Transverse colon (tissue), 4 donors: ENCODE measurements at places on chromosomes 6 and 20.
A peak's percentile ranks its signal among the peaks of the same experiment; 100 is the strongest.

DNA sequence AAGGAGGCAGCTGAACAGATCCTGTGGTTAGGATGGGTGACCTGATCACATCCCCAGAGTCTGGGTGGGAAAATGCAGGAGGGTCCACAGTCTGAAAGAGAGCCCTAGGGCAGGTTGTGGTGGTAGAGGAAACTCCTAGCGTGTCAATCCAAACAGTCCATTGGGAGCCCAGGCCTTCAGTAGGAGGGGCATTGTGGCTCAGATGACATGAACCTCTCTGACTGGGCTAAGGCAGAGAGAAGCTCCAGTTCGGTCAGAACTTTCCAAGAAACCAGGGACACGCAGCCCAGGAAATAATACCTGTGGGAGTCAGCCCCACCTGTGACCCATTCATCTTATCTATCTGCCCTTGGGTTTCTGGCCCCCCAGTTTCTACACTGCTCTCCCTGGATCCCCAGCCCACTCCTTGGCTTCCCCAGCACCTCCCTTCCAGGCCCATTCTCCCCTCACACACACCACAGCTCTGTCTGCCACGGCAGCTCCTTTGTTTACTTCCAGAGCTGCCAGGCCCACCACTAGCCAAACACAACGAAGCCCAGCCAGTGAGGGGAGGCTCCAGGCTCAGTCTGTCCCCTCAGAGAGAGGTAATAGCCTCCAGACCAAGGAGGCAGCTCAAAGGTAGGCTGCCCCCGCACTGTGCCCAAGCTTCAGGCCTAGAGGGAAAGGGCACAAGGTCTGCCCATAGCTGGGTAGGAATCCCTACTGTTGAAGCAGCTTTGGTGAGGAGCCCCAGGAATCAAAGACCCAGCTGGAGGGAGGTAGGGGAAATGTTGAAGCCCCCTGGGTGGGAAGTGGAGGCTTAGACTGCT is 6.2 kb downstream of the GDF5 start:
- DNase-seq, result no peak

DNA sequence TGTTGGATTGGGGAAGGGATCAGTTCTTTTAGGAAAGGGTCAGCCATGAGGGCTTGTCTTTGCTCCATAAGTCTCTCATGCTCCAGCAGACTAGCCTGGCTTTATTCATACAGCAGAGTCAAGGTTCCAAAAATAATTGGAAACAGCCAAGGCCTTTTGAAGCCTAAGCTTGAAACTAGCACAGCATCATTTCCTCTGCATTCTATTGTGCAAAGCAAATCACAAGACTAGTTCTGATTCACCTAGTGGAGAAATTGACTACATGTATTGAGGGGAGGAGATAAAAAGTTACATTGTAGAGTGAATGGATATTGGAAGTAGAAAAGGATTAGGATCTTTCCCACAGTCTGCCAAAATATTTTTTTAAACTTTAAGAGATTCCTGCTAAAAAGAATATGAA is 159.3 kb upstream of the PLCB4 start:
- DNase-seq, result no peak

DNA sequence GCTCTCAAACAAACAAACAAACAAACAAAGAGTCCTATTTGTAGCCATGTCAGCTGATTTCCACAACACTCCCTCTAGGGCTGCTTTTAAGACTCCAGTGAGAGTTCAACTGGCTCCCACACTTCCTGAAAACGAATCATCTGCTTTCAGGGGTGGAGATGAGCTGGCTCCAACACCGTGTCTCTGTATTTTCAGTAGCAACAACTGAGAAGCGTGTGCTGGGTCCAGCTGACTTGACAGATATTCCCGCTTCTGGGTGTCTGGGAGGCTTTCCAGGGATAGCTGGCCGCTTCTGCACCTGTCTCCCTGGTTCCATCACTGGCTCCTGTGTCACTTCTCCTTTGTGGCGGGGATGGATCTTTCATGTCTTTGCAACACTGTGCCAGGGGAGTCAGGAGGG is 272.5 kb upstream of the SOX4 start:
- DNase-seq, result no peak

- DNase-seq, result no peak
Observed at GRCh38 chr6:64085126-64085525, 449.5 kb downstream of the PHF3 start.

DNA sequence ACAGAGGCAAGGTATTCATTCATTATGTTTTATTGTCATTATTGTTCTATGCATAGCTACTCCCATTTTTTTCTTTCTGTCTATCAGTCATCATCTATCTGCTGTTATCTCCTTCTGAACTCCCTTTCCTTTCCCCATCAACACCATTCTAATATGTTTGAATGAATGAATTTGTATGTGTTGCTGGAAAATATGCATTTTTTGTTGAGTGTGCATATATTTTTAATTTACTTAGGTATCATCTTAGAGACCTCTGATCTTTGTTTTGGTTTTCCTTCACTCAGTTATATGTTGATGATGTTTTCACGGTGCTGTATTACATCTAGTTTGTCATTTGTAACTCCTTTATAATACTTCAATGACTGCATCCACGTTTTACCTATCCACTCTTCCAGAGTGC is 12.1 kb upstream of the PRL start:
- DNase-seq, result no peak

- DNase-seq, result no peak
Observed at GRCh38 chr6:16982807-16983206, 119.0 kb upstream of the STMND1 start.

- no peak for DNase-seq
Observed at GRCh38 chr6:138896104-138896756, 91.8 kb downstream of the REPS1 start.

- DNase-seq, result no peak
Observed at GRCh38 chr6:80366051-80366450, 259.6 kb downstream of the BCKDHB start.

- DNase-seq, result peak; percentile 89
Observed at GRCh38 chr6:13445005-13445743, 42.2 kb downstream of the GFOD1 start.

- DNase-seq, result no peak
Observed at GRCh38 chr6:21942897-21943296, 349.3 kb downstream of the SOX4 start.

DNA sequence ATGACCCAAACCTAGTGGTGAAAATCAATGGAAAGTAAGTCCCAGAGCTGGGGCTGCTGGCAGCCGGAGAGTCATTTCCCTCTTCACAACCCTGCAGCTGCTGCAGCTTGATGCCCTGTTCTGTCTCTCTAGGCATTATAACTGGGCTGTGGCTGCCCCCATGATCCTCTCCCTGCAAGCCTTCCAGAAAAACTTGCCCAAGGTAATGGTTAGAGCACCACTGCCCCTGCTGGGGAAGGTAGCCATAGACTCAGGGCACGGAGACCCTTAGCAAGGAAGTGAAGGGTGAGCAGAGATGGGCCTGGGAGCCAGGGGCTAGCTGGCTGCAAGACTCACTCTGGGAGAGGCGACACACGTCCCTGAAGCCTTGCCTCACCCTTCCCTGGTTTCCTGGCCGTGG is 12.0 kb downstream of the LPIN3 start:
- no peak for DNase-seq

DNA sequence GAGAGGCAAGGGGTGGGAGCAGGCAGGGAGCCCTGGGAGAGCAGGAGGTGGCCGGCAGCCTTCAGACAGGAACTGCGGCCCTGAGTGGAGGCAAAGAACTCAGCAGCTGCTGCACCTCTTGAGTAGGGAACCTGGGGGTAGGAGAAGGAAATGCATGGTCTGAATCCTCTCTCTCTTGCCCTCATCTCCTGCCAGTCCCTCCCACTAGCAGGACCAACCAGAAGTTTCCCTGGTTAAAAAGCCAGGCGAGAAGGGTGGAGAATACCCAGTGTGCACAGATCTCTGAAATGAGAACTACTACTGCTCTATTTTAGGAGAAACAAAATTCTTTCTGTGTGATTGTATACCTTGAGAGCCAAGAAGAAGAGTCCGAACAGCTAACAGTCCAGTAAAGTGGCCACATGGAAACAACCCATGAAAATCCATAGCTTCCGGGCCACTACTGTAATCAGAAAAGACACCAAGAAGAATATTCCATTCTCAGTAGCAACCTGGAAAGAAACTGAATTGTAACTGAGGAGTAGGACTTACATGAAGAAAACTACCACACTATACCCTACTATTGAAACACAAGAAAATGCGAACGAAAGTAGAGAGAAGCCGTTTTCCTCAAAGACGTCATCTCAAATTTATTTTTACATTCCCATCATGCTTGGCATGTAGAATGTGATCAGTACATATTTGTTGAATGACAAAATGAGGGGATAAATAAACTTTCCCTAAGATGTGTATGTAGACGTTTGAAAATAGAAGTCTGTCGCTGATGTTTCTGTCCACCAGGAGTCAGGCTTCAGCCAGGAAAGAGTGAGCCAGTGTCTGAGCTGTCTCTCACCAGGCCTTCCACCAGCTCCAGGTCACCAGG is 25.6 kb downstream of the WRNIP1 start:
- DNase-seq, result peak; percentile 77

GRCh38 chr6:112906726-112907125 is 559.6 kb downstream of the RFPL4B start:
- DNase-seq, result no peak

DNA sequence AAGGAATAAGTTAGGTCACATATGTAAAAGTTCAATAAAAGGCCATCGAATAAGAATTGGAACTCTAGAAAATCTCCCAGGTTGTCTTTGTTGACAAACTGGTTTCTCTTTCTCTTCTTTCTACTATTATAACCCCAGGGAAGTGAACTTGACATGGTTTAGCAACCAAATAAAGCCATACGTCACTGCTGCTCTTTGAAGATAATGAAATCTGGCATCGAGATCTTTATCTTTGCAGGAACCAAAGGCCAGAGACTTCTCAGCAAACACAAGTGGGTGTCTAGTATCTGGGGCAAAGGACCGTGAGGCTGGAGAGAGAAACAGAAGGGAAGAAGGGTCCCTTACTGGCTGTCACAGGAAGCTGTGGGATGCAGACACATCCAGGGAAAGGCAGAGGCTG is 286.7 kb upstream of the CDYL start:
- DNase-seq, result no peak

GRCh38 chr20:62553838-62554161 is 78.0 kb upstream of the GATA5 start:
- no peak for DNase-seq

GRCh38 chr6:44043479-44044153 is 83.6 kb downstream of the MRPL14 start:
- no peak for DNase-seq

- no peak for DNase-seq
Observed at GRCh38 chr6:114253431-114253830, 89.4 kb downstream of the HS3ST5 start.

DNA sequence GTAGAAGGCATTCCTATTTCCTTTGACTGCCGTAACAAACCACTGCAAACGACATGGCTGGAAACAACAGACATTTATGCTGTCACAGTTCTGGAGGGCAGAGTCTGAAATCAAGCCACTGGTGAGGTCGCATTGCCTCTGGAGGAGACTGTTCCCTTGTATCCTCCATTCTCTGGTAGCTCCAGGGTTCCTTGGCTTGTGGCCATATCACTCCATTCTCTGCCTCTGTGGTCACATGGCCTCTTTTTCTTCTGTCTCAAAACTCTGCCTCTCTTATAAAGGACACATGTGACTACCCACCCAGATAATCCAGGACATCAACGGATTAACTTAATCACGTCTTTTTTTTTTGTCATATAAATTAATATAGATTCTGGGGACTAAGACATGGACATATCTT is 84.4 kb downstream of the LYRM2 start:
- DNase-seq, result no peak

- no peak for DNase-seq
Observed at GRCh38 chr20:2619961-2620595, 32.4 kb upstream of the NOP56 start.

DNA sequence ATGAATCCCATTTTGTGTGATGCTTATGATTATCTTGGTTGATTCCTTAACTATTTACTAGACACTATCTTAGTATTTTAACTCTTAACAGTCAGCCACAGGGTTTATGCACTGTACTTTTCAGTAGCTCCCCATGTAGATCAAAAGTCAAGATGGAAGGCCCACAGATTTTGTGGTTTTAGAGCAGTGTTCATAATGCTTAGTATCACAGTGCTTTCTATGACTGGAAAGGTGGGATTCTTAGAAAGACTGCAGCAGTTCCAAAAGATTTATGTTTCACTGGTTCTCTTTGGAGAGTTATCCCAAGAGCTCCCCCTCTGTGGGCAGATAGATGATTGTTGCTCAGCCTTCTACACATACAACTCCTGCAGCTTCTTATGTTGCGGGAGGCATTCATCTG is 34.5 kb downstream of the ANKRD6 start:
- no peak for DNase-seq

GRCh38 chr6:37903351-37904340 is 84.1 kb downstream of the ZFAND3 start:
- DNase-seq, result no peak

DNA sequence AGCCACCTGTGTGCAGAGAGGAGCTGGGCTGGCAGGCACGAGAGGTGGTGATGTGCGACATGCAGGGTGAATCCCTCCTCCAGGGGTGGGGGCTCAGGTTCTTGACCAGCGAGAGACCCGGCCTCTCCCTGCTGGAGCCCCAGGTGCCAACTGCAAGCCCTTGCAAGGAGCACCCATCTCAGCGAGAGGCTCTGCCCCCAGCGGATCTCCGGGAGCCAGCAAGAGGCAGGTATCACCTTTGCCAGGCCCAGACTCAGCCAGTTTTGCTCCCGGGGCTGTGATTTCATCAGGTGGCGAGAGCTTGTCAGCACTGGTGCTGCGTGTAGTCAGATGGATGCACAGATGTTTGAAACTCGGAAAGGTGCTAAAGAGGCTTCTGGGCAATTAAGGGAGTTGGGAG is 87.7 kb downstream of the TFAP2C start:
- DNase-seq, result no peak

DNA sequence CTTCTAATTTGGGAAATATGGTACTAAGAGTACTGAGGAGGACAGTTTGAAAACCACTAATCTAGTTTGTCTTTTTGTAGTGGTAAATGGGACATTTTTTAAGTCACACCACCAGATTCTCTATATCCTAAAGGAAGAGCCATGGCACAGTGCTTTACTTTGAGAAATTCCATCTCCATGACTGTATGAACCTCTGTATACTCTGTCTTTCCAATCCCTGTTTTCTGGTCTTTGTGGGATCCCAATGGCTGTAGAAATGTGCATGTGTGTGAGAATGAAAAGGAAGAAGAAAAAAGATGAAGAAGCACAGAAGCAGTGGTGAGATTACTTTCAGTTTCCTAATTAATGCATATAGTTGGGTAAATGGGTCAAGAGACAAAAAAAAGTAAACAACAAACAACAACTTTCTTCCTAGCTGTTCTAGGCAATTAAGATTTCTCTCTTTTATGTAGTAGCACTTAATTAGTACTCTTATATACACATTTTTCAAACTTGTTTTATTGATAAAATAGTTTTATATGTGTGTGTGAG is 141.2 kb upstream of the HCRTR2 start:
- DNase-seq, result no peak

- DNase-seq, result no peak
Observed at GRCh38 chr20:50107086-50107660, 5.8 kb downstream of the UBE2V1 start.

GRCh38 chr6:136359851-136360250 is 70.2 kb upstream of the BCLAF1 start:
- DNase-seq, result no peak

DNA sequence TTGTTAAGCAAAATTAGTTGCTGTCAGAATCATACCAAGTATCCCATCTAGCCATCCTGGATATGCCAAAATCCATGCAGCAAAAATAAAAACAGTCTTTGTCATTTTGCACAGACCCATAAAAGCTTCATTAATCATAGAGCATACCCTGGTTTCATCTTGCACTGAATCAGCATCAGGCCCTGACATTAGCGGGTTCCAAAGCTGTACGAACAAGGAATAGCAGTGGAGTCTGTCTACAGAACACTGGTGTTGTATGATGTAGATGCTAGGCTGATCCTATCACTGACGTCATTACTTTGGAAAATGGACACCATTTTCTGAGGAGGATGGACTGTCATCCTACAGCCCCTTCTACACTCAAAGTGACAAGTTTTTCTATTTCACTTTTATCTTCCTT is 315.6 kb downstream of the ESR1 start:
- no peak for DNase-seq
